ENCODE measurements at places on chromosomes 5 and 9.

GRCh38 chr9:107137495-107138202 is 145.4 kb upstream of the RAD23B start:
- DNase-seq, result no peak

DNA sequence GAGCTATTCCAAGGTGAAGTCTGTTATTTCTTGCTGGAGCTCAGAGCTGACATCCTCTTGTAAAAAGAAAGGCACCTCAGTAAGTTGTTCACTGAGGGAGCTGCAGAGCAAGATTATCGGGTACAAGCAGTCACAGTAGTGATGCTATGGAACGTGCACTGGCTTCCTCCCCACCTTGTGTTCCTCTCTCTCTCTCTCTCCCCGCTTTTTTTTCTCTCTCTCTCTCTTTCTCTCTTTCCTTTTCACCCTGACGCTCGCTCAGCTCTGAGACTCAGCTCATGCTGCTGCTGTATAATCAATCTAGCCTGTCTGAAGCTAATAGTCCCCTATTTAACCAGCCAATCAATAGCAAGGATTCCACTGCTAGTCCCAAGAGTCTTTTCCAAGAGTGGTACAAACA is 587.6 kb upstream of the CDH18 start:
- no peak for DNase-seq

GRCh38 chr9:99066571-99066970 is 38.3 kb upstream of the TGFBR1 start:
- DNase-seq, result no peak

GRCh38 chr9:136608348-136609159 is 54.2 kb upstream of the EGFL7 start:
- no peak for DNase-seq

GRCh38 chr5:150540615-150541396 is 32.9 kb downstream of the NDST1 start:
- DNase-seq, result no peak

DNA sequence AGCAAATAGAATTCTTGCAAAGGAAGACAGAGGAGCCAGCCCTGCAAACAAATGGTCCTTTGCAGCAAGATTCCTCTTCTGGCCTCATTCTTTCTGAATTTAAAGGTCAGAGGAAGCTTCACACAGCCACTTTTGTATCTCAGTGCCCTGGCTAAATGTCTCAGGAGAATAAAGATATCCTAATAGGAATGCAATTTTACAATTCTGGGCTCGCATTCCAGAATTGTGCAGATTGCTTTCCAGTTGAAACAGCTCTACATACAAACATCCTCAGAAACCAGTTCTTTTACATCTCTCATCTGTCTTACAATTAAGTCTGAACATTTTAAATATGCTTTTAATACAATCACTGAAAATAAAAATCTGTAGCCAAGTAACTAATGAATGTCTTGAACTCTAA is 14.6 kb upstream of the ACOT12 start:
- DNase-seq, result no peak

GRCh38 chr5:147567917-147568598 is 58.2 kb upstream of the DPYSL3 start:
- no peak for DNase-seq

- DNase-seq, result no peak
Measured at GRCh38 chr9:105864248-105864898, 170.0 kb downstream of the TMEM38B start.

DNA sequence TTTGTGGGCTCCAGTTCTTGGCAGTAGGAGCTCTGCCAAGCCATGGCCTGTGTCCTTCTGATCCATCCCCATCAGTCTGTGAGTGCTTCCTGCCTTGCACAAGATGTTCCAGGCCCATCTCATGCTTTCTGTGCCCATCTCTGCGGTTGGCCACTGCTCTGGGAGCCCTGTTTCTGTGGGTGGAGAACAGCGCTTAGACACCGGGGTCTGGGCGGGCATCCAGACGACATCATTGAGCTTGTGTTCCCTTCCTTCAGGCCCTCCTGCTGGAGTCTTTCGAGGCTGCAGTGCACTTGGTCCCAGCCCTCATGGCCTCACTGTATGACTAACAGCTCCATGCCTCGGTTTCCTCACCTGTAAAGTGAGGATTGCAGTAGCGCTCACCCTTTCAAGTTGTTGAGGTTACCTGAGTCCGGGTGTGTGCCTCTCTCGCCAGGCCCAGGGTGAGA is 14.9 kb upstream of the CARD19 start:
- DNase-seq, result no peak

DNA sequence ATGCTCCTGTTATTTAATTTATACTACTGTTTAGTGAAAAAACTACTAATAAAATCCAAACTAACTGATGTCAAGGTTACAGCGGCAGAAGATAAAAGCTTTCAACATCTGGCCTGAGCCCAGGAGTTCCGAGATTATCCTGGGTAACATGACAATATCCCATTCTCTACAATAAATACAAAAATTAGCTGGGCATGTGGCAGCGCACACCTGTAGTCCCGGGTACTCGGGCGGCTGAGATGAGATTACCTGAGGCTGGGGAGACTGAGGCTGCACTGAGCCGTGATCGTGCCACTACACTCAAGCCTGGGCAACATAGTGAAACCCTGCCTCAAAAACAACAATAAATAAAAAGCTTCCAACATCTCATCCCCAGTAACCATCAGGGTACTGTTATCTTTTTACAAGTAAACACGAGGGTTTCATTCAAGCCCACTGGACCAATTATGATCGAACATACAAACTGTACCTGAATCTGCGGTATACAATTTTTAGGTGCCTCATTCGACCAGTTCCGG is 1.3 kb downstream of the RPL37 start:
- DNase-seq, result no peak

DNA sequence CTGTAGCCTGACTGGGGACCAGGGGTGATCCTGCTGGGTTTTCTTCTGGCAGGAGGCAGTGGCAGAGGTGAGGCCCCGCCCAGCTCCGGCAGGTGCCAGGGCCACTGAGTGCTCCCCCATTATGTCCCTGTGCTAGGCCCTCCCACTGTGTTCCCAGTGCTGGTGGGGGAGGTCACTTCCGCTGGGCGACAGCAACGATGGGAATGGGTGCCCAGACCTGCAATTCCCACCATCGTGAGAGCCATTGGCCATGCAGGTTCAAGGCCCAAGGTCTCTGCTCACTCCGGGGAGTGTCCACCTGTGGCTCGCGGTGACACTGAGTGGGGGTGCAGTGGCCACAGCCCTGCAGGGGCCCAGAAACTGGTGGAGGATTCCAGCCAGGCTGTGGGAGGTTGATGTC is 98.6 kb downstream of the RXRA start:
- no peak for DNase-seq

DNA sequence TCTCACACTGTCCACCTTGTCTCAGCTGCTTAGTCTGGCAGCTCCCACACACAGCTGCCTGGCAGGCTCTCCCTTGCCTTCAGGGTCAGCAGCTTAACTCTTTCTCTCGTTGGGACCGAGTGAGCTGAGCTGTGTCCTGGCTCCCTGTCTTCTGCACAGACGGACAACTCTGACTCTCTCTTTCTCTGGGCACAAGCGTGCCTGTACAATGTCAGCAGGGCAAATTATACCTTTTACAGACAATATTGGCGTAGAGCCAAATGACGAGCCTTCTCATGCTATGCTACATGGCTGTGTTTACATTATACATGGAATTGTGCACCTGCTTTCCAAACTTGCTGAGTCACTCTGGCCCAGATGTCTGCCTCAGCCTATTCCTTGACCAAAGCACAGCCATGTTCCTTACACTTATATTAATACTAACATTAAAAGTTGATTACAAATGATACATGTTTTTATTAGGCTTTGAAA is 188.6 kb downstream of the CYLC2 start:
- DNase-seq, result no peak

All from stimulated activated CD4-positive, alpha-beta T cell treated with anti-CD3 and anti-CD28 coated beads, Interleukin-12 subunit alpha, Interleukin-12 subunit beta, amount 100 ng/mL, for 24 hours (primary cell).